ENCODE measurements at places on chromosomes 2 and 18.

DNA sequence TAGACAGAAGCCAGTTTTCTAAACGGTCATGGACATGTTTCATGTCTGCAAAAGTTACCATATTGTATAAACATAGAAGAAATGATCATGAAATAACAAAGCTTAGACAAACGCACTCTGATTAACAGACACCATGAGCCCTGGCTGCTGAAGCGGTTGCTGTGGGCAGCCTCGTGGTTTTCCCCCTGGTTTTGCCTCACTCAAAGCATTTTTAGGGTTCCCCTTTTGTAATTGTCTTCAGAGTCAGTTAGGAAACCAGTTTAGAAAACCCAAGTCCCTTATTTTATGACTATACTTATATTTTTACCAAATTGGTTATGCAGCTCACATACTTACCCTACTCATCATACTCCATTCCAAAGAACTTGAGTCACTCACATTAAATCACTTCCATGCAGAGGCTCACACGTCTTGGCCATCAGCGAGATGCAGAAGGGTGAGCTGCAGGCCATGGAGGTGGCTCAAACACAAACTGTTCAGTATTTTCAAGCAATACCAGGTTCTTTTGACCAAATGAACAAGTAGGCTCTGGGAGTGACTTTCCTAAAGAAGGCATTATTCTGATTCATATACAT is 105.6 kb upstream of the SALL3 start:
- no peak for DNase-seq

DNA sequence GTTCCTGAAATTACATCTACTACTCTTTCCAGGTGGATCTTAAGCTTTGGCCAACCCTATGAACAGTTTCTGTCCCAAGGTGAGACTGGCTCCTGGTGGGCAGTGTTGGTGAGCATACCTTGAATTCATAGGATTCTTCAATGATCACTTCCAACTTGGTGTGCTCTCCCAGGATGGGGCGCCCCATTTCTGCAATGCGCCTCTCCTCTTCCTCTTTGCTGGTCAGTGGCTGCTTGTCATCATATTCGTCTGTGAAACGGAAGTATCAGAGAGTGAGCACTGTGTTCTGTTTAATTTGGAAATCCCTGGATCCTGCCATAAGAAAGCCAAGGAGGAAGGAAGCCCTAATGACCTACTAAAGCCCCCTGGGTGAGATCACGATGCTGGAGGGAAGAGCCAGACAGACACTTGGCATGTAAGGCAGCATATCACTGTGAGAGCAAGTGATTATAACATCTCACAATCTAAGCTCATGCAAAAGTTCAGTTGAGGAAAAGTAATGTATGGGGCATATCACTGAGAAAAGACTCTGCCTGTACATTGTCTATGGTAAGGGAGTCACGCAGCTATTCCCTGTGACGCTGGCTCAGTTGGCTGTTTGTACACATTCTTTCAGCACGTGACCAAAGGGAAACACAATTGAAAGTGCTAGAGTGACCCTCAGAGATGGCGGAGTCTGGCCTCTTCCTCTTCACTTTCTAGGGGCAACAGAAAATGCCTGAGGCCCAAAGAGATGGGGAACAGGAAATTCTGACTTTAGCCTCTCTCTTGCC is 287.0 kb downstream of the SLC8A1 start:
- DNase-seq, result no peak

- no peak for DNase-seq
Measured at GRCh38 chr2:239113615-239114014, 265.7 kb downstream of the TWIST2 start.

DNA sequence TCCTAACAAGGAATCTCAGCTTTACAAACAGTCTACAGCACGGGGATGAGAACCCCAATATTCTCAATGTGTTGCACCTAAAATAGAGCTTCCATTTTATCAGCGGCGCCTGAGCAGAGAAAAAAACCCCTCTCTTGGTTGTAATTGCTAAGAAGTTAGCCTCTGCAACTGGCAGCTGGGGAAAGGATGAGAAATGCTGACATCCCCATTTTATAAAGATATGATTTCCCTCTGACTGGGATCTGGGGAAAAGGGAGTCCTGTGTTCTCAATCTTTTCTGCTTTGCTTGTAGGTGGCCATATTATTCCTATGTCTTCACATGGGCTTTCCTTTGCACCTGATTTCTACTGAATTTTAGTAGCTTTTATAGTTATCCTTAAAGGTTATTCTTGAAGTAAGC is 981.4 kb upstream of the DDX18 start:
- DNase-seq, result no peak

GRCh38 chr2:8677646-8678592 is 3.9 kb upstream of the ID2 start:
- peak; percentile 53 for DNase-seq

DNA sequence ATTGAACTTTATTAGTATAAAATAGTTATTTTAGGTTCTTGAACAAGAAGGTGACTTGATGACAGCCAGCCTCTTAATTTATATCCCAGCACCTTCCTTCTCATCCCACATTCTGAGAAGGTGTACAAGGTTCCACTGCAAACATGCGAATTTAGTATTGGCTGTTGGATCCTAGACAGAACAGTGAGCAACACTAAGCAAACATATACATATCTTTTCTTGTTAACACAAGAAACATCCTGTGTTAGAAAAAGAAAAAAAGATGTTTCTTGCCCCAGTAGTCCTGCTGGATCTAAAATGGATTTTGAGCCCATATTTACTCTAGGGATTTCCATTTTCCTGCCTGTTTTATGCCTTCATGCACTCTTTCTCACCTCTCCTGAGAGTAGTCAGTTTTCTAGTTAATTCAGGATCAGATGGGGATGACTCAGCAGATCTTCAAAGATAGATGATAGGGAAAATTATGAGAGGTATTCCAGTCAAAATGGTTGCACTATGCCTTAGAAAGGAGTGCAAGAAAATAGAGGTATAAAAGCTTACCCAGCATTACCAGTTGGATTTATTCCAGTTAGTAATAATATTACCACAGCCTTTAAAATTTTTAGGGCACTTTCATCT is 336.5 kb downstream of the MEIS1 start:
- no peak for DNase-seq

- no peak for DNase-seq
Measured at GRCh38 chr2:195026261-195026660, 630.8 kb upstream of the SLC39A10 start.

- no peak for DNase-seq
Measured at GRCh38 chr18:53152476-53152875, 812.5 kb downstream of the DCC start.

- no peak for DNase-seq
Measured at GRCh38 chr2:167005096-167005495, 116.8 kb downstream of the XIRP2 start.

DNA sequence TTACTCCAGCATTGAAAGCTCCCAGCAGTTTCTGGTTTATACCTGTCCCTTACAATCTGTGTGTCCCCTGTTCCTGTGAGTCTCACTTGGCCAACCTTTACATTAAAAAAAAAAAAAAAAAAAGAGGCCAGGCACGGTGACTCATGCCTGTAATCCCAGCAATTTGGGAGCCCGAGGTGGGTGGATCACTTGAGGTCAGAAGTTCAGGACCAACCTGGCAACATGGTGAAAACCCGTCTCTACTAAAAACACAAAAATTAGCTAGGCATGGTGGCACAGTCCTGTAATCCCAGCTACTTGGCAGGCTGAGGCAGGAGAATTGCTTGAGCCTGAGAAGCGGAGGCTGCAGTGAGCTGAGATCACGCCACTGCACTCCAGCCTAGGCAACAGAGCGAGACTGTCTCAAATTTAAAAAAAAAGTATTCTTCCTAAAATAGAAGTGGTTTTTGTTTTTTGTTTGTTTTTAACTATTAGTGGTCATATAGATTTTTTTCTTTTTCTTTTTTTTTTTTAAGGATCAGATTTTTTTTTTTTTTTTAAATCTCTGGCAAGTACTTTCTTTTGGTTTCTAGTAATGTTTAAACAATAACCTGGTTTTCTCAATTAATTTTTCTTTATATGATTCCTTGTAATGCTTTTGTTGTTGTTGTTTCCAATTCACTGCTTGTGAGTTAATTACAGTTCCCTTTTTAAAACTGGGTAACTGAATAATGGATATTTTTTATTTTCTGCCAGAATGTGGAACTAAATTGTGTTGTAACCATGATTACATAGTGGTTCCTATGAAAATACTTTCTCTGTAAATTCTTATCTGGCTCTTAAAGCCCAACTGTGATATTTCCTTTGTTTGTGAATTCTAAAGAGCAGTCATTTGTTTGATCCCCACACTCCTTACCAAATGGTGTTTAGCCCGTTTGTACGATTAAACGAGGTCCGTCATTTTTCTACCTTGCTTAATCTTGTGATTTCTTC is 116.8 kb downstream of the CTAGE1 start:
- DNase-seq, result no peak

DNA sequence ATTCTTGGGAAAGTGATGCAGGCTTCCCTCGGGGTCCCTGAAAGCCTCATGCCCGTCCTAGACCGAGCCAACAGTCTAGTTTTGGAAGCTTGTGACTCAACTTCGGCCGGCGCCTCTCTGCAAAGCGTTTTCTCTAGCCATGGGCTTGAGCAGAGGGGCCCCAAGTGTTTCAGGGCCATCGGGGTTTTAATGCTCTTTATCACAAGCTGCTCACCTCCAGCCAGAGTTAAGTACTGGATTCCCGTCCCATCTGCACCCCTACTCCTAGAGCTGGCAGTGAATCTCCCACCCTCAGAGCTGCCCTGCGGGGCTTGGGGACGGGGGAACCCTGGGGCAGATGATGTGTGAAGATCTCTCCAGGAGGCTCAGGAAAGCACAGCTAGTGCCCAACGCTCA is 7.3 kb downstream of the RAX start:
- no peak for DNase-seq

Data from GM12865 (cell line).